ENCODE measurements at places on chromosomes 11 and 22.
A peak's percentile ranks its signal among the peaks of the same experiment; 100 is the strongest.

- no peak for DNase-seq
Measured at GRCh38 chr22:27420195-27420816, 381.2 kb downstream of the MN1 start.

DNA sequence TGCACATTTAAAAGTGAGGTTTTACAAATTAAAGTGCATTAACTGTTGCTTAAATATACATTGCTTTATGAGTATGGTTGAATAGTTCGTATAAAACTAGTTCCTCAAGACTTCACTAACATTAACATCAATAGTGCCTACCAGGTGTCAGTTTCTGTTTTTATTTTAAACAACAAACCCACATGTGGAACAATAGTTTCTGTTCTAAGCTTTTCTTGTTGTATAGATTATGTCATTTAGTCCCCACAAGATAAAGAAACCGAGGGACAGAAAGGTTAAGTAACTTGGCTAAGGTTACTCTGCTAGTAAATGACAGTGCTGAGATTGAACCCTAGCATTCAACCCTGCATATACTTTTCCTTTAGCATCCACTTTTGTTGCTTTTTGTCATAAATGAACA, 41.4 kb upstream of the ST14 start:
- no peak for DNase-seq

DNA sequence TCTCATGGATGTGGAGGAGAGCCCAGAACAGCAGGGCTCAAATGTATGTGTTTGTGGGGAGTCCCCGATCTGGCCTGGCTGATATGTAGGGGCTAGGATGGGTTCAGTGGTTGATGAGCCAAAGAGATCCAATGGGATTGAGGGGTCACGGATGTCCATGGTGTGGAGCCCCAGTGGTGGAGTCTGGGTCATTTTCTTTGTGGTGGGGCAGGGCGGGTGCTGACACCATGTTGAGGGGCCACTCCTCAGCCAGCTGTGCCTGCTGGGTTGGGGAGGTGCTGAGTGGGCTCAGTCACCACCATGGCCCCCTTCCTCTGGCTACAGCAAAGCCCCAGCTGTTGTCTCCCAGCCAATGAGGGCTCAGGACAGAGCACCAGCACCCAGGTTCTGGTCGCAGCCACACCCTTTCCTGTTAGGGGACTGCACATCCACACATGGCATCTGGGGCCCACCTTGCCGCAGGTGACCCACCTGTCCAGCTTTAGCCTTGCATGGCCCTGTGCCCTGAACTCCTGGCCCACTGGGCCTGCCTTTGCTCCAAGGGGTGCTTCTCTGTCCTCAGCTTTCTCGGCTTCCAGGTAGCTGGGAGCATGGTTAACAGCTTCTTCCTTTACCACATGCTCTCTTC, 3.2 kb upstream of the GNAZ start:
- DNase-seq, result no peak

GRCh38 chr11:118682372-118682771, 2.9 kb upstream of the TREH start:
- no peak for DNase-seq

GRCh38 chr11:135002236-135002635, 590.2 kb upstream of the B3GAT1 start:
- DNase-seq, result no peak

DNA sequence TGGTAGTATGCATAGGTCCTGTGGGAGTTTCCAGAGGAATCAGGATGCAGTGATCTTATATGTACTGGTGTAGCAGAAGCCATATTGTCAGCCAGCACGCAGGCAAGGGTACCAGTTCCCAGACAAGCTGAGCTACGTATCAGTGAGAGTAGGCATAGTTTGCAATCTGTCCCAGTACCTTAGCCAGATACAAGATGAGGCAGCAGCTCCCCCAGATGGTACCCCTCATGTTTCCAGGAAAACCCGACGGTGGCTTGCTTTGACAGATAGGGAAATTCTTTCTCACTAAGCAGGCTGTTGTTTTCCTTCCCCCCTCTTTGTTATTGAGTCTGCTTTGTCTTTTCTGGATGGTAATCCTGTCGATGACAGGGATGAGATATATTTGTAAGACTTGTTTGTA, 109.7 kb upstream of the RRM1 start:
- no peak for DNase-seq

DNA sequence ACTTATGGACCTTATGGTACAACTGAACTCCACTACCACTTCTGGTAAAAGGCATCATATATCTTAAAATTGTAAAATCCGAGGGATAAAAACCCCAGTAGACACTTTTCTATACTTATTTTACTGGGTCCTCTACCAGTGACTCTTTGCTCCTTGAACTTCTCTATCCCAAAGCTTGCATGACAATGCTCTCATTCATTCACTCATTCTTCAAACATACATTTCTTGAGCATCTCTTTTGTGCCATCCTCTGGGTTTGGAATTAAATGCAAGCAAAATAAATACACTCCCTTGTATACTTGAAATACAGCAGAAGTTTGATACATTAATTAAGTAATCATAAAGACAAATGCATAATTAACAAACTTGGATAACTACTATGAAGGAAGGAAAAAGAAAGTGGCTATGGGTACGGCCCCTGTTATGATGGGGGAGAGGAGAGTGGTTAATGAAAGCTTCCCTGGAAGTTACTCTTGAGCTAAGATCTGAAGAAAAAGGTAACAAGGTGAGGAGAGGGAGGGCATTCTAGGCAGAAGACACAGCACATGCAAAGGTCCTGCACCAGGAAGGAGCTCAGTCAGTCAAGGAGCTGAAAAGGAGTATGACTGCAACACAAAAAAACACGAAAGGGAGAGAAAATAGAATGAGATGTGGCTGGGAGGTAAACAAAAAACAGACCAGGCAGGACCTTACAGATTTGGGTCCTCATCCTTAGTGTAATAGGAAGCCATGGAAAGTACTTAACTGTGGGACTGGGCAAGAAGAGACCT, 8.0 kb downstream of the MPZL3 start:
- no peak for DNase-seq

DNA sequence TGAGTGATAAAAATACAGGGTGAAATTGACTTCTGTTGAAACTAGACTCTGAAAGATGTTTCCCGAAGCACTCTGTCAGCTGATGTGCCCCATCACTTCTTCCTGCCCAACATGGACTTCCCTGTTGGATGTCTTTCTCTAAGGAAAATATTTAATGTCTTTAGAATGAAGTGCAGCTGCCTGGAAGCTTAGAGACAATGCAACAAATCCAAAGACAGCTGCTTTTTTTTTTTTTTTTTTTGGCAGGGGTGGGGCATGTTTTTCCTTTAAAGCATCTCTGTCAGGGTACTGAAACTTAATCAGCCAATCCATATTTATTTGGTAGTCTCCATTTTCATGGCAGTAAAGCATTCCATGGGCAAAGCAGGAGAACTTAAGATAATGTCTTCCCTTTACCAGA, 5.9 kb downstream of the JAM3 start:
- no peak for DNase-seq

- DNase-seq, result no peak
Measured at GRCh38 chr22:29330753-29331152, 15.3 kb upstream of the RASL10A start.

- DNase-seq, result no peak
Measured at GRCh38 chr22:27799015-27799826, 2.3 kb downstream of the MN1 start.

DNA sequence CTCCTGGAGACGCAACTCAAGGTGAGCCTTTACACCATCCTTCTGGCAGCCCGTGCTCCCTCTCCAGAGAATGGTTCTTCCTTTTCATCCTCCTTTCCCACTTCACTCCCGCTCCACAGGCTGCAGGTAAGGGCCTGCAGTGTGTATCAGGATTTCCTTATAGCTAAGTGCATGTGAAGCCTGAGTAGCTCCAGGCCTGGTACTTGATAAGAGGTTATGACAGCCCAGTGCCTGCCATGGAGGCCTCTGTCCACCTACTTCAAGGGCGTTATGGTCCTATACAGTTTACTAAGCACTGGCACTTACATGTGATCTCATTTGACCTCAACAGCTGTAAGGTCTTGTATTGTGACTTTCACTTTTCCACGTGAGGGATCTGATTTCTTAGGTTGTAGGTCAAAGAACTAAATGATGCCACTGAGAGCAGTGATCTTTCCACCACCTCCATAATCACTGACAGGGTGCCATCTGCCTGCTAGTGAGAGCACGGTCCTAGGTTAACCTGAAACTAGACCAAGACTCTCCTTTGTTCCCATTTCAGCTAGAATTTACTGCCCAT, 18.1 kb downstream of the SSH3 start:
- DNase-seq, result no peak

DNA sequence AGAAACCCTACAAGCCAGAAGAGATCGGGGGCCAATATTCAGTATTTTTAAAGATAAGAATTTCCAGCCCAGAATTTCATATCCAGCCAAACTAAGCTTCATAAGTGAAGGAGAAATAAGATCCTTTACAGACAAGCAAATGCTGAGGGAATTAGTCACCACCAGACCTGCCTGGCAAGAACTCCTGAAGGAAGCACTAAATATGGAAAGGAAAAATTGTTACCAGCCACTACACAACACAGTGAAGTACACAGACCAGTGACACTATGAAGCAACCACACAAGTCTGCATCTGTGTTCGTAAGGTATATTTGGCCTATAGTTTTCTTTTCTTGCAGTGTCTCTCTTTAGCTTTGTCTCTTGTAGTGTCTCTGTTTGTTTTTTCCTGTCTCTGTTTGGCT, 29.0 kb downstream of the TMEM225 start:
- DNase-seq, result no peak

- DNase-seq, result peak; percentile 35
Measured at GRCh38 chr11:73393479-73394415, 17.5 kb downstream of the RELT start.

- DNase-seq, result no peak
Measured at GRCh38 chr11:115552151-115552772, 48.0 kb upstream of the CADM1 start.

GRCh38 chr11:70503468-70504221, 105.3 kb downstream of the CTTN start:
- no peak for DNase-seq

DNA sequence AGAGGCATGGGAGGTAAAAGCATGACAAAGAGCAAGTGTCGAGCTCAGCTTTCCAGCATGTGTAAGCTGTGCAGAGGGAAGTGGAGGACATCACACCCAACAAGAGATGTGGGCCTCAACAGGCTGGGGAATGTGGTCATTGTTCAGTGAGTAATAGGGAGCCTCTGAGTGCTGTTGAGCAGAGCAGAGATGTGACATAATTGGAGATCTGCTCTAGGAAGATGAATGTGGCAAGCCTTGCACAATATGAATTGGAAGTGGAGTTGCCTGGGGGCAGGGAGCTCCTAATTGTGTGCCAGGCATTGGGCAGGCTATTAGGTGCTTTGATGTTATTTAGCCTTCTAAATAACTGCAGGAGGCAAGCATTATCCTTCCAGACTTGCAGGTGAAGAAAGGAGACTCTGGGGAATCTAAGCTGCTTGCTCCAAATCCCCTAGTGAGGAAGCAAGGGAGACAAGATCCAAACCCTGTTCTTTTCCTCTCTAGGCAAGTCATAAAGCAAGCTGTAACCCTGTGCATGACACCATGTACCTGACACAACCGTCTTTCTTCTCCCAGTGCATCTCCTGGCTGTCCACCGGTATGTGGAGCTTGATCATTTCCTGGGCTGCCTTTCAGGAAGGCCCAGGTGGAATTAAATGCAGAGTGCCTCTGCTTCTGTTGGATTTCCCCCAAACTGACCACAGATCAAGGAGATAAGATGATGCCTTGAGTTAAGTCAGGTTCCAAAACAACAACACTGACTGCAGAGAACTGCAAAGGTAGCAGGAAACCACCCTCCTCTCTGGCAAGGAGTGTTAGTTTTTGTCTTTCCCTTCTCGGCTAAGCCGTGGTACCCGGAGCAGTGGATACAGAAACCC, 221.4 kb downstream of the TENM4 start:
- DNase-seq, result no peak
